ENCODE measurements at places on chromosomes 4 and X. TPM values are rescaled to one million over a fixed set of nuclear protein-coding genes. Genes with fewer than 3 reads are reported as not detected.

- H3K27ac ChIP-seq, result peak overlapping the region; percentile 43
- H3K4me1 ChIP-seq, result no peaks in the 10 kb centered on the region
- no peak for DNase-seq
- no peaks in the 10 kb centered on the region for H3K27me3 ChIP-seq
- no peaks in the 10 kb centered on the region for H3K36me3 ChIP-seq
- H3K4me3 ChIP-seq, result no peak overlapping the region
Observed at GRCh38 chr4:140267576-140267975, 105.9 kb upstream of the SCOC start.

Gene CT45A10
- polyA plus RNA-seq, result not detected

GRCh38 chrX:87900320-87900908 is 382.8 kb downstream of the KLHL4 start:
- H3K36me3 ChIP-seq, result no peaks in the 10 kb centered on the region
- no peak overlapping the region for H3K4me3 ChIP-seq
- H3K4me1 ChIP-seq, result no peaks in the 10 kb centered on the region
- H3K27ac ChIP-seq, result no peak overlapping the region

DNA sequence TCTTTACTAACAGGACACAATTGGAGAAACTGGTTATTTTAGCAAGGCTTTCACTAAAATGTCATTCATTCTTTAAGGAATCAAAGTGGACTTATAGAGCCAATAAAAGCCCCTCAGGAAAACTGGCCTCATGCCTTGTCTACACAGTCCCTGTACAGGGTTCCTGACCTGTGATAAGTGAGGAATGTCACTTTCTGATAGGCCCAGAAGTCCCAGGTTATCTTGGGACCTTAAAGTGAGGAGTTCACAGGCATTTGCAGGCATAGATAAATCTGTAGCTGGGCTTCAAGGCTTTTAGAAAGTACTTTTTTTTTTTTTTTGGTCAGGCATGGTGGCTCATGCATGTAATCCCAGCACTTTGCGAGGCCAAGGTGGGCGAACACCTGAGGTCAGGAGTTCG is 19.4 kb upstream of the STPG2 start:
- no peak for DNase-seq
- no peaks in the 10 kb centered on the region for H3K36me3 ChIP-seq
- H3K27me3 ChIP-seq, result peaks cover 3% of the 10 kb centered on the region
- H3K27ac ChIP-seq, result no peak overlapping the region

GRCh38 chrX:130696542-130696941 is 206.5 kb downstream of the ENOX2 start:
- no peaks in the 10 kb centered on the region for H3K36me3 ChIP-seq
- no peaks in the 10 kb centered on the region for H3K27me3 ChIP-seq
- H3K4me1 ChIP-seq, result no peaks in the 10 kb centered on the region
- H3K27ac ChIP-seq, result no peak overlapping the region

Gene RBMXL3
- not detected for polyA plus RNA-seq

GRCh38 chrX:129818123-129818522 is 25.6 kb downstream of the ZDHHC9 start:
- no peaks in the 10 kb centered on the region for H3K27me3 ChIP-seq
- DNase-seq, result no peak
- H3K4me1 ChIP-seq, result no peaks in the 10 kb centered on the region
- H3K27ac ChIP-seq, result no peak overlapping the region
- peaks cover 11% of the 10 kb centered on the region for H3K36me3 ChIP-seq
- H3K4me3 ChIP-seq, result no peak overlapping the region

- no peaks in the 10 kb centered on the region for H3K4me1 ChIP-seq
- H3K27me3 ChIP-seq, result peaks cover 5% of the 10 kb centered on the region
- DNase-seq, result no peak
- peaks cover 2% of the 10 kb centered on the region for H3K36me3 ChIP-seq
- no peak overlapping the region for H3K4me3 ChIP-seq
- H3K27ac ChIP-seq, result no peak overlapping the region
Observed at GRCh38 chr4:1764670-1765069, 28.4 kb upstream of the FGFR3 start.

- H3K27ac ChIP-seq, result no peak overlapping the region
- no peaks in the 10 kb centered on the region for H3K36me3 ChIP-seq
- no peaks in the 10 kb centered on the region for H3K27me3 ChIP-seq
- H3K4me1 ChIP-seq, result no peaks in the 10 kb centered on the region
- DNase-seq, result no peak
- no peak overlapping the region for H3K4me3 ChIP-seq
Observed at GRCh38 chrX:120761810-120762209, 113.9 kb downstream of the CT47B1 start.

GRCh38 chrX:96682516-96682915 is 2.1 kb upstream of the DIAPH2 start:
- no peak overlapping the region for H3K4me3 ChIP-seq
- H3K27me3 ChIP-seq, result no peaks in the 10 kb centered on the region
- no peak for DNase-seq
- H3K27ac ChIP-seq, result no peak overlapping the region
- H3K4me1 ChIP-seq, result no peaks in the 10 kb centered on the region
- H3K36me3 ChIP-seq, result no peaks in the 10 kb centered on the region

GRCh38 chr4:84849051-84849640 is 117.3 kb downstream of the WDFY3 start:
- no peaks in the 10 kb centered on the region for H3K27me3 ChIP-seq
- H3K4me3 ChIP-seq, result no peak overlapping the region
- no peak for DNase-seq
- H3K36me3 ChIP-seq, result no peaks in the 10 kb centered on the region
- H3K27ac ChIP-seq, result no peak overlapping the region
- H3K4me1 ChIP-seq, result no peaks in the 10 kb centered on the region

Gene F8A3
- 3.4 TPM for polyA plus RNA-seq

DNA sequence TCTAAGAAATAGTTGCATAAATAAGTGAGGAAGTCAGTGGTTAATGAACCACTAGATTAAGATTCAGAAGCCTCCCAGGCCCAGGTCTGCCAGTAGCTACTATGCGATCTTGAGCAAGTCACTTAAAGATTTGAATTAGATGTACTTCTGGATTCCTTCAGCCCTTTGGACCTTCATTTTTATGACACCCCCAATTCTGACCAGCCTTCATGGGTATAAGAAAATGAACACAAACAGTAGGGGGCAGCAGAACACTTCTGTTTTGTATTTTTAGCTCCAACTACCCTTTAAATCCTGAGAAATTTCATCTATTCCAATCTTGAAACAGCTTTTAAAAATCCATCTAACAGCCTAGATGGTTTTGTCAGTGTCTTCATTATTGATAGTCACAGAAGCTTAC is 19.0 kb downstream of the TMEM47 start:
- H3K36me3 ChIP-seq, result no peaks in the 10 kb centered on the region
- H3K27me3 ChIP-seq, result no peaks in the 10 kb centered on the region
- H3K4me3 ChIP-seq, result no peak overlapping the region
- peak; percentile 30 for DNase-seq
- H3K4me1 ChIP-seq, result no peaks in the 10 kb centered on the region
- no peak overlapping the region for H3K27ac ChIP-seq

- no peak overlapping the region for H3K4me3 ChIP-seq
- H3K27ac ChIP-seq, result no peak overlapping the region
- no peaks in the 10 kb centered on the region for H3K36me3 ChIP-seq
- no peaks in the 10 kb centered on the region for H3K27me3 ChIP-seq
- DNase-seq, result no peak
Observed at GRCh38 chr4:63799166-63799565, 610.1 kb downstream of the TECRL start.

Gene ENPEP
- polyA plus RNA-seq, result 26.9 TPM

DNA sequence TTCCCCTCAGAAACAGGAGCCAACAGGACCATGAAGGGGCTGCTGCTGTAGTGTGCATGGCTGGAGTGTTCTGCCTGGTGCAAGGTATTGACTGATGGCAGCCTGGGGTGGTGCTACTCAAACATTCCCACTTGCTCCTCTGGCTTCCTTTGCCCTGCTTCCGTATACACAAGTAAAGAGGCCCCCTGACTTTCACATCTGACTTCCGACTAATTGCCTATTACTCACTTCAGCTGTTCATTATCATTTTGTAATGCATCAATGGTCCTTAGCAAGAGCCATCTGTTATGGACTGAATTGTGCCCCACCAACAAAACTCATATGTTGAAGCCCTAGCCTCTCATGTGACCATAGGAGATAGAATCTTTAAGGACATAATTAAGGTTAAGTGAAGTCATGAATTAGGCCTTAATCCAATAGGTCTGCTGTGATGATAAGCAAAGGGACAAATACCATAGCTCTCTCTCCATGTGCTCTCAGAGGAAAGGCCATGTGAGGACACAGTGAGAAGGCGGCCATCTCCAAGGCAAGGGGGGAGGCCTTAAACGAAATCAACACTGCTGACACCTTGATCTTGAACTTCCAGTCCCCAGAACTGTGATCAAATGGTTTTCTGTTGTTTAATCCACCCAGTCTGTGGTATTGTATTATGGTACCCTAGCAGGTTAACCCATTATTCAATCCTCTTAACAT is 122.5 kb upstream of the CLNK start:
- H3K4me3 ChIP-seq, result no peak overlapping the region
- no peaks in the 10 kb centered on the region for H3K27me3 ChIP-seq
- H3K27ac ChIP-seq, result no peak overlapping the region
- no peak for DNase-seq
- H3K36me3 ChIP-seq, result no peaks in the 10 kb centered on the region

Gene ZBTB49
- polyA plus RNA-seq, result 2.4 TPM

GRCh38 chrX:41802958-41803357 is 79.0 kb downstream of the GPR82 start:
- no peaks in the 10 kb centered on the region for H3K27me3 ChIP-seq
- H3K4me3 ChIP-seq, result no peak overlapping the region
- H3K27ac ChIP-seq, result no peak overlapping the region
- peaks cover 9% of the 10 kb centered on the region for H3K36me3 ChIP-seq

GRCh38 chr4:73704314-73705055 is 35.9 kb upstream of the CXCL8 start:
- DNase-seq, result peak; percentile 65
- no peak overlapping the region for H3K27ac ChIP-seq
- H3K36me3 ChIP-seq, result no peaks in the 10 kb centered on the region
- H3K4me1 ChIP-seq, result no peaks in the 10 kb centered on the region

Gene ESX1
- polyA plus RNA-seq, result not detected

Gene PLAC1
- 0.06 TPM for polyA plus RNA-seq

DNA sequence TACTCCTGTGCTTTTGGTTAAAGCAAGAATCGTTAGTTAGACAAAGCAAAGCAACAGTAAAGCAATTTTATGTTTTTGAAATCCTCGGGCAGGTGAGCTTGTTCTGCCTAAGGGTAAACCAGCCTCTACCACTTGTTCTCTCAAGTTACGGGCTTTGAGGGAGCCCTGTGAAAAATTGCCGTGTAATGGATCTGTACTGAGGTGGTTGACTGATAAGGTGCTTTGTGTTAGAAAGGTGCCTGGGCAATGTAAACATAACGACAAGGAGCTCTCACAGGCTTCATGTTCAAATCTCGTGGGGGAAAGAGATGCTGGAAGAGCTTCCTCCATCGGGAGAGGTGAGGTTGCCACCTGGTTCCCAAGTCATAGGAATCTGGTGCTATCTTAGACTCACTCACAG is 111.8 kb downstream of the TRAPPC11 start:
- peaks cover 10% of the 10 kb centered on the region for H3K27me3 ChIP-seq
- no peaks in the 10 kb centered on the region for H3K36me3 ChIP-seq
- no peak for DNase-seq
- H3K4me3 ChIP-seq, result no peak overlapping the region
- no peak overlapping the region for H3K27ac ChIP-seq

- DNase-seq, result no peak
- H3K27me3 ChIP-seq, result no peaks in the 10 kb centered on the region
- no peaks in the 10 kb centered on the region for H3K4me1 ChIP-seq
- H3K36me3 ChIP-seq, result no peaks in the 10 kb centered on the region
- no peak overlapping the region for H3K27ac ChIP-seq
Observed at GRCh38 chr4:126850286-126850685, 782.5 kb upstream of the INTU start.

DNA sequence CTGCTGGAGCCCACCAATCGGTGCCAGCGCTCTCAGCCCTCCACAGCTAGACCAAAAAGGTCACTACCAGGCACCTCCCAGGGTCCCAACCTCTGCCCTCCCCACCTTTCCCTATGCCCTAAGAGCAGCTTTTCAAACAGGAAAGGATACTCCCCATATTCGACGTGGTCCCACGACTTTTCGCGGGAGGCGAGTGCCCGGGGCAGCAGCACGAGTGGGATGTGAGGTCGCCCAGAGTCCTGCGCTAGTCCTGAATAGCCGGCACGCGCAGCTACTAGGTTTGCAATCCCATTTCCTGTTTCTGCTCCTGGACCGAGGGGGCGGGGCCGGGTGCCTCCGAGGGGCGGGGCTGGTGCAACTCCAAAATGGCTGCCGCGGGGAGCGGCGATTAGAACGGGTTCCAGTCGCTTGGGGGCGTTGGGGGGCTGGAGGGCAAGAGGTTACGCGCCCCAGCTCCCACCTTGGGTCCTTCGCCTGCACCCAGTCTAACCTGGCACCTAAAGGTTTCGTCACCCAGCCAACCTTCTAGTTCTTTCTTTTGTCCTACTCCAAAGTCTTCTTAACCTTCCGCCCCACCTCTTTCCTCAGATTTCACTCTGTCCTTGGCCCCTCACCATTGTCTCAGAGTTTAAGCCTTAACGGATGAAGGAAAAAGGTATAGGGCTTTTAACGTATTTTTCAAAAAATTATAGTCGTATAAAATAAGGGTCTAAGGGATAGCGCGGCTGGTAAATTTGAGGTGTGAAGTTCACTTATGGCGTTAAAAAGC is 85.0 kb upstream of the TENT5D start:
- no peaks in the 10 kb centered on the region for H3K4me1 ChIP-seq
- no peaks in the 10 kb centered on the region for H3K36me3 ChIP-seq
- H3K27me3 ChIP-seq, result no peaks in the 10 kb centered on the region
- H3K4me3 ChIP-seq, result no peak overlapping the region

DNA sequence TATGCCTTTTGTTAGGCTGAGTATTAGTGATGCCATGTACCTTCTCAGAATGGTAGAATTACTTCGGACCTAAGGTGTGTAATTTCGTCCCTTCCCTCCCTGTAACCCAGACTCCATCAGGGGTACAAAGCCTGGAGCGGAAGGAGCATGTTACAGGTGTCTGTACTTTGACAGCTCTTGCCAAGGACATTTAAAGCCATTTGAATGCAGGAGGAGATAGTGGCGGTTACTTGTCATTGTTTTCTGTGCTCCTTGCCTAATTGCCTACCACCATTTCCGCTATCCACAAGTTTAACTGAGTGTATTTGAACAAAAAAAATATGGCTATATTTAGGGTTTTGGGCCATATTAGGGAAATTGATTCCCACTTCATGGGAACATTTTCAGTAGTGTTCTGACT is 1.8 kb downstream of the FNIP2 start:
- peaks cover 27% of the 10 kb centered on the region for H3K4me1 ChIP-seq
- DNase-seq, result no peak
- no peak overlapping the region for H3K27ac ChIP-seq

- no peak overlapping the region for H3K27ac ChIP-seq
- no peak for DNase-seq
- H3K4me3 ChIP-seq, result no peak overlapping the region
- no peaks in the 10 kb centered on the region for H3K27me3 ChIP-seq
Observed at GRCh38 chr4:3466691-3467600, 3.8 kb downstream of the DOK7 start.

Gene F9
- not detected for polyA plus RNA-seq

DNA sequence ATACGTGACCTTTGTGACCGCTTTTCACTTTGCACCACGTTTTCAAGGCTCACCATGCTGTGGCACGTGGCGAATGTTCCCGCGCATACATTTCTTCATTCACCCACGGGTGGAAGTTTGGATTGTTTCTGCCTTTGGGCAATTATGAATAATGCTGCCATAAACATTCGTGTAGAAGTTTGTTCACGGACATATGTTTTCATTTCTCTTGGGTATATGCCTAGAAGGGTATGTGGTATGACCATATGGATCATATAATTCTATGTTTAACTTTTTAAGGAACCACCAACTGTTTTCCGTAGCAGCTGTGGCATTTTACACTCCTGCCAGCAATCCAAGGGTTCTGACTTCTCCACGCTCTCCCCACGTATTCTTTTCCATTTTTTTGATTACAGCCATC is 60.9 kb upstream of the MXD4 start:
- no peak for DNase-seq
- no peak overlapping the region for H3K27ac ChIP-seq
- no peak overlapping the region for H3K4me3 ChIP-seq
- no peaks in the 10 kb centered on the region for H3K4me1 ChIP-seq
